ENCODE measurements at places on chromosomes 7 and 10. TPM values are rescaled to one million over a fixed set of nuclear protein-coding genes. Genes with fewer than 3 reads are reported as not detected.

Gene OPN4
- not detected for total RNA-seq

Gene ITGA8
- not detected for total RNA-seq

Gene IGFBP3
- total RNA-seq, result 26.1 TPM

Gene PRSS37
- total RNA-seq, result not detected

Gene DPY19L1
- total RNA-seq, result 15.9 TPM
